ENCODE measurements at places on chromosomes 1 and 21.

DNA sequence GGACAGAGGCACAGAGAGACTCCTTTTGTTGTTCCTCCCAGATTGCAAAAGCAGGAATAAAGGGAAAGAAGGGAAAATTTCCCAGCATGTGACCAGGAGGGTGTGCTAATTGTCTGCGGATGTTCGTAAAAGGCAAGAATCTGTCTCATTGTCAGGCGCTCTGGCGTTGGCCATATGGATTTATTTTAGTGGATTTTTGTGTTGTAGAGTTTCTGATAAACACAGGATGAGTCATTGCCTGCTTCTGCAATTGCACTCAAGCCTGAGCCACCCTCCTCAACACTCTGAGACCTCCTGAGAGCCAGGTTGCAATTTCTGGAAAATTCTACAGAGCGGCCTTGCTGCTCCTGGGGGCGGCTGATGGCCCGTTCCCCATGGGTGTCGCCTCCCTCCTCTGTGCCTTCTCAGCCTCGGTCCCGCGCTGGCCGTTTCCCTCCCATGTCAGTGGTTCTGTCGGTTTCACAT is 227.7 kb downstream of the KAZN start:
- no peak for DNase-seq

DNA sequence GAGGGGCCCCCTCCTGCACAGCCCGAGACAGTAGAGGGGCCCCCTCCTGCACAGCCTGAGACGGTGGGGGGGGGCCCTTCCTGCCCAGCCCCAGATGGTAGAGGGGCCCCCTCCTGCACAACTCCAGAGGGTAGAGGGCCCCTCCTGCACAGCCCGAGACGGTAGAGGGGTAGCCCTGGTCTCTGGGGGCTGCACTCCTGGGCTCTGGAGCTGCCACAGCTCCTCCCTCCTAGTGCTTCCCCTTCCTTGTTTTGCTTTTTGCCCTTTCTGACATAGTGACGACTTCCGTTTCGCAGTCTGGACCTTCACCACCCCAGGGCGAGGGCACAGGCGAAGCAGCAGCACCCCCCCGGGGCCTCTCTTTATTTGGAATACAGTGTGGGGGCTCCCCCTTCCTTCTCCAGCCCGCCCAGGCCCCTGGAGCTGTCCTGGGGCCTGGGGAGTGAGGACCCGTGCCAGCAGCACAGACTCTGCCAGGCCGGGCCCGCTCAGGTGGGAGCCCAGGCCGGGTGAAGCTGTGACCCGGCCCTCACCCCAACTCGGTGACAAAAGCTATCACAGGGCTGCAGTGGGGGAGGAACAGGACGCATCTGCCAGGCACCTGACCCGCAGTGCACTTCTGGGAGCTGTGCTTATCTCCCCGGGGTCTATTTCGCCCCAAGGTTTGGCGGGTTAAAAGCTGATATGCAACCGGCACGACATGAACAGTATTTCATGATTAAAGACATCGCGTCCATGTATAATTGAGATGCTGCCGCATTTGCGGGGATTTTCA is 1.1 kb upstream of the PRXL2B start:
- DNase-seq, result no peak

DNA sequence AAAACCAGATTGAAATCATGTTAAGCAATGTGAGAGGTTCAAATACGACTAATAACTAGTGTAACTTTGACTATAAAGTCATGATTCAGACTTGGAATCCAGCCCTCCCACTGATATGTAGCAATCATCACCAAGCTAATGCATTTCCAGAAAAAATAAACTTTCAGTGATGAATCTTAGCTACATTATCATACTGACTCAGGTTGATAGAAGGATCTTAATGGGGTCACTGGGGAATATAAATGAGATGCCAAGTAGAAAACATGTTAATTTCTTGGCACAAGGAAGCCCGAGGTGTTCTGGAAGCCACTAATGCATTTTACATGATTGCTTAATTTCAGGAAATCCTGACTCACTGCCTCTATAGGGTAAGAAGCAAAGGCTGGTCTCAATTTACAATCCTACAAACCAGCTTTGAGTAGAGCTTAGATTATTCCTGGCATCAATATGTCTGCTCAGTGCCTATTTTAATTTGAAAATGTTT is 67.7 kb downstream of the SELENOF start:
- peak; percentile 30 for DNase-seq

- no peak for DNase-seq
Measured at GRCh38 chr1:240005997-240006650, 85.6 kb upstream of the FMN2 start.

DNA sequence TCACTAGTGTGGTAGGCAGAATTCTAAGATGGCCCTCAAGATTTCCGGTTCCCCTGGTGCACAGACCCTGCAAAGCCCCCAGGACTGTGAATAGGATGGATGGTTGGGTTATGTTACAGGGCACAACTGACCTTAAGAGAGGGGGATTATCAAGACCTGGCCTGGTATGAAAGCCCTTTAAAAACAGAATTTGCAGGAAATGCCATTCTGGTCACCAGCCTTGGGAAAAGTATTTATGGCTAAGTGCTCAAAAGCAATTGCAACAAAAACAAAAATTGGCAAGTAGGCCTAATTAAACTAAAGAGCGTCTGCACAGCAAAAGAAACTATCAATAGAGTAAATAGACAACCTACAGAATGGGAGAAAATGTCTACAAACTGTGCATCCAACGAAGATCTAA is 144.7 kb upstream of the EDN2 start:
- no peak for DNase-seq

- DNase-seq, result no peak
Measured at GRCh38 chr1:165424454-165425216, 20.3 kb downstream of the RXRG start.

- no peak for DNase-seq
Measured at GRCh38 chr1:160885042-160885441, at the start of gene ITLN1. TSS of gene ITLN1 (minus strand) at chr1:160885180. CDS start at chr1:160884877, 303 bp downstream.

DNA sequence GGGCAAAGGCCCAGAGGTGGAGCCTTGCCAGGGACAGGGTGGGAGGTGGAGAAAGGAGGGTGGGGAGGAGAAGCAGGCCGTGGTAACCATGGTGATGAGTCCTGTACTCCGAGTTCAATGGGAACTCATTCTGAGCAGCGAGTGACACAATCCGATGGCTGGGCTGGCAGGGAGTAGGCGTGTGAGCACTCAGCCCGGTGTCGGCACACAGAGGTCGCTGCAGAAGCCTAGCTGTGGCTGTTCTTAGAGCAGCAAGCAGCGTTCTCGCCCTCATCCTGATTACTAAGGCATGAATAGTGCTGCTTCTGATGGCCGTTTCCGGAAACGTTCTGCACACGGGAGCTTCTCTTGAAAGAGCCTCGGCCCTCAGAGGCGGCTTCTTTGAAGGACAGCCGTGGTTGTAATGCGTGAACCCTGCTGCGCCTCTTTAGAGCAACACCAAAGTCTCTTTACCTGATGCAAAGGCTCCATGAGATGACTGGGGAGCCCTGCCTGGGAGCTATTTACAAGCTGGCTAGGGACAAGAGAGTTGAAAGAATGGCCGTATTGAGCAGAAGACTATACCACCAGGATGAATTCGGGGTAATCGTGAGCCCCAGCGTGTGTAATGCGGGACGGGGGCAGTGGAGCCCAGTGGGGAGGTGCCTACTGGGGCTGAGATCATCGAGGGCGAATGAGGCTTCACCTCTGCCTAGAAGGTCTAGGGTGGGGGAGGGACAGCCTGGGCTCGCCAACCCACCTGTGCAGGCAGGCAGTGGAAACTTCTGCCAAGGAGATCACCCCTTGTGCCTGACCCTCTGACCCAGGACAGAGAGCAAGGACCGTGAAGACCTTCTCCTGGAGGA is 72.8 kb upstream of the PAX7 start:
- no peak for DNase-seq
